ENCODE measurements at places on chromosomes 16 and 17.

DNA sequence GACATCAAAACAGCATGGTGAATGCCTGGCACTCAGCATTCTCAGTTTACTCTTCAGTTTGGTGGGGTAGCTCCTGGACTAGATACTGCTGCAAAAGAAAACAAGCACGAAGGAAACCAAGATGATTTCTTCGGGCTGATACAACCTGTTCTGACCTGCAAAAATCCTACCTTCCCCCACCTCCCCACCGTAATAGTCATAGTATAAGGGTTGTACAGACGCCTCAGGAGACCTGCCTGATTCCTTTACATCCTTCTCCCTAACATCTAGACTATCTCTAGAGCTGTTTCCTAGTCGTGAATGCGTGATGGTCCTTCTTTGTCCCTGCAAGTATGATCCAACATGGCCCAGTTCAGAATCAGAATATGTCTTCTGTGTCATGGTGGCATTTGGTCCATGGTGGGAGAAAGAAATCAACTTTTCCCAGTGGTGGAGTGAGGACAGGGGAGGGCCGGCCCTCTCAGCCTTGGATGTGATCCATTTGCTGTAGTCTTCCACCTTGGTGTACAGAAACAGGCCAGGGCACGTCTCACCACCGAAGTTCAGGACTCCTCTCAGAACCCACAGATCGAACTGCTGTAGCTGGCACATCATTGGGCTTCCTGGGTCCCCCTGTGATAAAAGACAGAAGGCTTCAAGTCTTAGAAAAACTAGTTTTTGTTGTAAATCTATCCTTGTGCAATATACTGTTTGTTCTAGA lies 14.5 kb downstream of the PRSS54 start:
- DNase-seq = no peak

GRCh38 chr16:825341-826061 lies 25.0 kb upstream of the GNG13 start:
- no peak for DNase-seq

DNA sequence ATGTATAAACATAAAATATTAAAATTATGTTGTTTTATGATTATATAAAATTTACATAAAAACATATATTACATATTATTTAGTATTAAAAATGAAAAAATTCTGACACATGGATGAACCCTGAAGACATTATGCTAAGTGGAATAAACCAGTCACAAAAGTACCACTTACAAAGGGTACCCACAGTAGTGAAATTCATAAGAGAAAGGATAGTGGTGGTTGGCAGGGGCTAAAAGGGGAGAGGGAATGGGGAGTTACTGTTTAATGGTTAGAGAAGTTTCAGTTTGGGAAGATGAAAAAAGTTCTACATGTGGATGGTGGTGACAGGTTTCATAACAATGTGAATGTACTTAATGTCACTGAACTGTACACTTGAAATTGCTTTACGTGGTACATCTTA lies 41.4 kb downstream of the FBXL20 start:
- no peak for DNase-seq

GRCh38 chr16:64159976-64160375 lies 961.9 kb downstream of the CDH11 start:
- no peak for DNase-seq

DNA sequence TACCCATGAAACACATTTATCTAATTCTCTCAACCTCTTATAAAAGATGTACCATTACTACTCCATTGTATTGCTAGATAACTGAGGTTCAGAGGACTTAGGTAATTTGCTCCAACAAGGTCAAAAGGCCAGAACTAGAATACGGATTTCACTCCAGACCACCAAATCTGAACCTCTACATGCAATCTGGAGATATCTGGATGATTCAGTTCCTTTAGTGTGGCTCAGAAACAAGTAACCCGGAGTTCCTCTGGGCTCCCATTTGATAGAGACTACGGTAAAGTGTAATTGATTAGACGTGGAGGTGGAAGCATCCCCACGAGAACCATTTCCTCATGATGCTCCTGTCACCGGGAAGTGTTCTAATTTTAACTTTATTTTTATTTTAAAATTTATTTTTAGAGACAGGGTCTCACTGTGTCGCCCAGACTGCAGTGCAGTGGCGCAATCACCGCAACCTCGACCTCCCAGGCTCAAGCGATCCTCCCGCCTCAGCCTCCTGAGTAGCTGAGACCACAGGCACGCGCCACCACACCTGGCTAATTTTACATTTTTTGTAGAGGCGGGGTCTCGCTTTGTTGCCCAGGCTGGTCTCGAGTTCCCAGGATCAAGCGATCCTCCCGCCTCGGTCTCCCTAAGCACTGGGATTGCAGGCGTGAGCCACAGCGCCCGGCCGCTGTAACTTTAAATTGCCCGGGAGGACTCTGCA lies 608 bp upstream of the COX10 start:
- DNase-seq = no peak

- peak; percentile 54 for DNase-seq
Observed at GRCh38 chr17:15651583-15652110, 32.1 kb upstream of the FBXW10B start.

DNA sequence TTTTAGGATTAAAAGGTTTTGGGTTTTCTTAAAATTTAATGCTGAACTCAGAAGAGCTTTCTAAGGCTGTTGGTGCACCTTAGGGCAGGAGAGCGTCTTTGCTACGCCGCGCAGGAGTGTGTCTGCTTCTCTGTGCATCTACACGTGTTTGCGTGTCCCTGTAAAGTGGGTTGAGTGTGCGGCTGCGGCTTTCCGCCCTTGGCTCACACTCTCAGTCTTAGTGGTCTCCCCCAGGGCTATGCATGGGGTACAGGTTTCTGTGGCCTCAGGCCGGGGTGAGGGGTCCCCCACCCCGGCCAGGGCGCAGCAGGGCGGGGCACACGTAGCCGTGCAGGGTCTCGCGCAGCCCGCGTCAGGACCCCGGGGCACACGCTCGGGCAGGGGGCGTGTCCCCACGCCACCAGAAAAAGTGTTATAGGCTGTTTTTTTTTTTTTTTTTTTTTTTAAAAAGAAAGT lies 727 bp upstream of the TENT4B start:
- DNase-seq = peak; percentile 62

DNA sequence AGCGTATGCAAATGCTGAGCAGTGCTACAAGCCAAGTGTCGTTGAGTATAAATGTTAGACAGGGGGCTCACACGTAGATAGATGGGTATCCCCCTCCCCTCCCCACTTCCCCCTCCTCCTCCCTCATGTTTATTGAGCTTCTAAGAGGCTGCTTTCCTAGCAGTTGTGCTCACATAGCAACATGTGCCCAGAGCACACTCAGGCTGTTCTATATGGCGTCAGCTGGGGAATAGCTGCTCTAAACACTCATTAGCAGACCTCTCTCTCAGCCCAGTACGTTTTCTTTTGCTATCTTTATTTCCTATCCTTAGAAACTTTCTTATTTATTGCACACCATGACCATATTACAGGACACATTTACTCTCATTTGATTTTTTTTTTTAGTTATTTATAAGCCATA lies 1.8 kb downstream of the KCNJ2 start:
- peak; percentile 42 for DNase-seq

DNA sequence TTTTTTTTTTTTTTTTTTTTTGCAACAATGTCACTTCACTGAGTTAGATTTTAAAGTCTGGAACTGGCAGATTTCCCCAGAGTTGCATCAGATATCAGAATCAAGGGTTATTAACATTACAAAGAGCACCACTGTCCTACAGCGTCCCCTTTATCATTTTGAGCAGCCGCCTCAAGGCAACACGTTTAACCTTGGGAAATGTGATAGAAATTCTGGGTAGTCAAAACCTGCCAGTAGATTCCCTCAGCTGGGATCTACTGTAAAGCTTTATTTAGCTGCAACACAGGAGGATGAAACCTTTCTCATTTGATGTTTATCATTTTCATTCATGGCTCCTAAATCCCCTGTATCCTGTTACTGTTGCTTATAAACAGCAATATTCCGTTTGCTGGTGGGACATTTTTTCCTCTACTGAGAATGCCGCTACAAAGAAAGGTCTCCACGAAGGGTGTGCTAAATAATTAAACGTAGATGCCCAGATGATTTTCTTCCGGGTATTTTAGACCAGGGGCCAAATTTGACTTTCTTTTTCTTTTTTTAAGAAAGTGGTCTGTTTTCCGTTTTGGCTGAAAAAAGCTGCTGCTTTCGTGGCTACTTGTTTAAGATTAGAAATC lies 436.1 kb upstream of the GOT2 start:
- DNase-seq = no peak

GRCh38 chr17:68807998-68808772 lies 147.0 kb downstream of the ABCA8 start:
- DNase-seq = peak; percentile 48

All from cerebellar cortex (tissue), 1 donor.